NCI-H146 (cell line): ENCODE measurements at places on chromosomes 2 and 18.

- DNase-seq = no peak
These were observed 2.1 kb upstream of the NGEF start for GRCh38 chr2:233015019-233015645.

- no peak for DNase-seq
These were observed 459.9 kb downstream of the PIK3C3 start for GRCh38 chr18:42414756-42415454.

- no peak for DNase-seq
These were observed 75.9 kb downstream of the EVA1A start for GRCh38 chr2:75484840-75485239.

DNA sequence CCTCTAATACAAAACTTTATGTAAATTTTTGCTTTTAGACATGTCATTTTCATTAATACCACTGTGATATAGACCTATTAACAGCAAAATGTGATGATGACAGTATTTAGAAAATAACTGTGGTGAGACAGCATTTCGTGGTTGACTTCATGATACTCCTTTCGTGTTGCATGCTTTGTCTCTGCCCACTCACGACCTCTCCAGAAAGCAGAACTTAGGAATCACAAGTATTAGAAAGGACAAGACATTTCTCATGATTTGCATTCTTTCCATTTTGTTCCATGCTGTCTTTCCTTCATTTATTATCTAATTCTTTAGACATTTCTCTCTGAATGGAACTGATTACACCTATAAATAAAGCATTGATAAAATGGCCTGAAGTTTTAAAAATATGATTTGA is 85.2 kb upstream of the POU3F3 start:
- no peak for DNase-seq

GRCh38 chr2:45178854-45179253 is 169.6 kb upstream of the SIX2 start:
- no peak for DNase-seq

GRCh38 chr2:160646684-160647444 is 153.3 kb upstream of the RBMS1 start:
- DNase-seq = no peak

GRCh38 chr18:22924589-22924988 is 8.5 kb upstream of the RBBP8 start:
- DNase-seq = no peak

GRCh38 chr2:161576421-161576820 is 47.8 kb upstream of the SLC4A10 start:
- no peak for DNase-seq
